Activated naive CD4-positive, alpha-beta T cell treated with anti-CD3 and anti-CD28 coated beads, Interleukin-2, amount 50 U/mL, for 16 hours (primary cell): ENCODE measurements at places on chromosomes 5 and 9.

DNA sequence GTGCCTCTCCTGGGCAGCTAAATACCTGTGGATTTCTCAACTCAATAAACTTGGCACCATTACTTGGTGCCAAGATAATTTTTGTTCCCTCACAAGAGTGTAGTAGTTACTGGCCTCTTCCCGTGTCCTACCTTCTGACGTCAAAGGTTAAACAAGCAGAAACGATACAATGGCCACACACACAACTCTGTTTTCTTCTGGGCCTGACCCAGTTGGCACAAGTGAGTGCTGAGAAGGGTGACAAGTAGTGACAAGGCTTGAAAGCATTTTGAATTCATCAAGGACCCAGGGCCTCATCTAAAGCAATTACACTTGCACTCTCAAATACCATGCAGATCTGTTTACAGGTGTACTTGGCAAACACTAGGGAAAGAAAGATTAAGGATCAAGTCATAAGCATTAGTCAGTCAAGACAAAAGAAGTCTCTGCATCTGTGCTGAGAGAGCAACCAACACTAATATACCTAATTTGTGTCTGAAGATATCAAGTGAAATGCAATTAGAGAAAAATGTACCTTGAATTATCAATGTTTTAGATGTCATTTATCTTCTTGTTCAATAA, 30.8 kb downstream of the RASEF start:
- DNase-seq = no peak

GRCh38 chr5:129460936-129461710, 1.0 kb downstream of the ADAMTS19 start:
- no peak for DNase-seq

GRCh38 chr9:137487454-137488326, 28.6 kb upstream of the NSMF start:
- DNase-seq = no peak

DNA sequence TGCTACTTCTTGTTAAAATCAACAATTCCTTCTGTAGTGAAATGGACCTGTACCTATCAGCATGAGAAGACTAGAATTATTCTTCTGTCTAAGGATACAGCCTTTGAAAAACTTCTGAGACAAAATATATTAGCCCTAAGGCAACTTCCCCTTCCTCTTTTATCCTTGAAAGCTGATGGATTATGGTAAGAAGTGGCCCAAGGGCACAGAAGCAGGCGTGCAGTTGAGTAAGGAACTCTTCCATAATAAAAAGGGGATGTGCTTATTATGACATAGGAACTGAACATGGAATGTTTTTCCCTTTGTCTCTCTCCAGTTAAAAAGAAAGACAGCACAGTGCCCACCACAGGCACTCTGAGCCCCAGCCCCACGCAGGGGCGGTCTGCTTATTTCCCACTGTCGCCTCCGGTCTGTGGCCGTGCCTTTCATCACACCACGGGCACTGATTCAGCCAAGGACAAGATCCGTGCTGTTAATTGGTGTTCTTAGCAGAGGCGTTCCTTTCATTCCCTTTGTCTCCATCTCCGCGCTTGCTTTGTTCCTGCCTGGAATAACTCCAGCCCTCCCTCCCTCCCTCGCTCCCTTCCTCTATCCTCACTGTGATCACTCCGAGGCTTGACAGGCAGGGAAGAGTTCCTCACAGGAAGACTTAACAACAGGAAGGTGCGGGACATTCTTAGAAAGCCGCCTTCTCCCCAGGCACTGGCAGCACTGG, 135.9 kb upstream of the OTULINL start:
- DNase-seq = no peak

GRCh38 chr9:135079018-135079417, 8.4 kb upstream of the OLFM1 start:
- no peak for DNase-seq

- no peak for DNase-seq
These were observed 151.7 kb downstream of the RXRA start for GRCh38 chr9:134477927-134478326.

DNA sequence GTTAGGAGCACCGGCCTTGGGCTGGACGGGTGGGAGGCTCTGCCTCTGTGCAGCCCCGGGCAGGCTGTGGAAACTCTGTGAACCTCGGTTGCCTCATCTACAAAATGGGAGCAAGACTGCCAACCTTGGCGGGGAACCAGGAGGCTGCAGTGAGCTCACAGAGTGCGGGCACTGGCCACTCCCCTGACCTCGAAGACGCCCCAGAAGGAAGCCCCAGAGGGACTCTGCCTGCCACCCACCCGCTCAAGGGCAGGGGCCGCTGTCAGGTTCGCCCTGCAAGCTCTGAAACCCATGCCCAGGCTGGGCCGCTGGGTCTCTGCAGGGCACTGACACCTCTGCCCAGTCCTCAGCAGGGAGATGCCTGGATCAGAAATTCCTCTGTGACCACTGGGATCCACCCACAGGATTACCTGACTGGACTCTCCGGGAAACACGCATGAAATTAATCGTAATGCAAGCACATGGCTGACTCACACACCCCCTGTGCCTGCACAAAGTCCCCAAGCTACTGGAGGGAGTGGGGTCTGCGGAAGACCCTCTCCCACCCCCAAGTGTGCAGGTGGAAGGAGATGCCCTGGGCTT, 7.4 kb downstream of the CCDC187 start:
- no peak for DNase-seq

GRCh38 chr5:16754601-16755000, 137.8 kb upstream of the RETREG1 start:
- DNase-seq = no peak

DNA sequence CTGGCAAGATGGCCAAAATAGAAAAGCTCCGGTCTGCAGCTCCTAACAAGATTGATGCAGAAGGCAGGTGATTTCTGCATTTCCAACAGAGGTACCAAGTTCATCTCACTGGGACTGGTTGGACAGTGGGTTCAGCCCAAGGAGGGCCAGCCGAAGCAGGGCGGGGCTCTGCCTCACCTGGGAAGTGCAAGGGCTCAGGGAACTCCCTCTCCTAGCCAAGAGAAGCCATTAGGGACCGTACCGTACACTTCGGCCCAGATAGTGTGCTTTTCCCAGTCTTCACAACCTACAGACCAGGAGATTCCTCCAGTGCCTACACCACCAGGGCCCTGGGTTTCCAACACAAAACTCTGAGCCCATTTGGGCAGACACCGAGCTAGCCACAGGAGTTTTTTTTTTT, 277.8 kb downstream of the SLCO4C1 start:
- no peak for DNase-seq

GRCh38 chr5:124859027-124859426, 112.6 kb upstream of the ZNF608 start:
- no peak for DNase-seq

DNA sequence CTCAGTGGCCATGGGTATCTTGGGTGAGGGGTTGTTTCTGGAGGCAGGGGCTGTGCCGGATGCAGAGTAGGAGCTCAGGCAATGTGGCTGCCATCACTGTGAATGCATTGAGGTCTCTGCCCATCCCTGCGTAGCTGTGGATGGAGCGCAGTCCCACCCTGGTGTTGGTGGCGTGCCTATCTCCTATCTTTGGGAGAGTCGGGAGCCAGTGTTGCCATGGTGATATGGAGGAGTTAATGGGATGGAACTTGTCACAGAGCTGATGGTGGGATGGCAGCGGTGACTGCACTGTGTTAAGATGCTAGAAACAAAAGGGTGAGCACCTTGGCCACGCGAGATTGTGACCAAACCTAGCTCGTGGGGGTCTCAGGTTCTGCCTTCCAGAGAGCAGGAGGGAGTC, 197.3 kb downstream of the MELK start:
- no peak for DNase-seq

DNA sequence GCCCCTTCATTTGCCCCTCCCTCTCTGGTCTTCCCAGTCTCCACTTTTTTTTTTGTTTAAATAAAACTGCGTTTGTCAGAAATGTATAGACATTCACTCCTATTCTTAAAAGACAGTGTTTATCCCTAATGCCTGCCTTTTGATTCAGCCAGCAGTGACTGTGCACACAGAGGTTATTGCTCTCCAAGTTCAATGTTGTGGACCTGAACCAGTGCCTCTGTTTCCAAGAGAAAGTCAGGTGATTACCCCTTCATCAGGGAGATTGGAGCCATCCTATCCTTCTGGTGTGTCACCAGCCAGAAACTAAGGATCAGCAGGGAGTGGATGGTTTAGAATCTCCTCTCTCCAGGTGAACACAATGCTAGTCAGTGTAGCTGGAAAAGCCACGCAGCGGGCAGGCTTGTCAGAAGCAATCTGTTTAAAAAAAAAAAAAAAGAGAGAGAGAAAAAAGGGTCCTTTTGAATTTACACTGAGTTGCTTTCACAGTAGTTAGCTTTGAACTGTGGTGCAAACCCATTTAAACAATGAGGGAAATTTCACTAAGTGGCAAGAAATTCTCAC, 167.5 kb upstream of the DMRT1 start:
- no peak for DNase-seq

- DNase-seq = no peak
These were observed 29.1 kb downstream of the SEC61B start for GRCh38 chr9:99251157-99251556.

DNA sequence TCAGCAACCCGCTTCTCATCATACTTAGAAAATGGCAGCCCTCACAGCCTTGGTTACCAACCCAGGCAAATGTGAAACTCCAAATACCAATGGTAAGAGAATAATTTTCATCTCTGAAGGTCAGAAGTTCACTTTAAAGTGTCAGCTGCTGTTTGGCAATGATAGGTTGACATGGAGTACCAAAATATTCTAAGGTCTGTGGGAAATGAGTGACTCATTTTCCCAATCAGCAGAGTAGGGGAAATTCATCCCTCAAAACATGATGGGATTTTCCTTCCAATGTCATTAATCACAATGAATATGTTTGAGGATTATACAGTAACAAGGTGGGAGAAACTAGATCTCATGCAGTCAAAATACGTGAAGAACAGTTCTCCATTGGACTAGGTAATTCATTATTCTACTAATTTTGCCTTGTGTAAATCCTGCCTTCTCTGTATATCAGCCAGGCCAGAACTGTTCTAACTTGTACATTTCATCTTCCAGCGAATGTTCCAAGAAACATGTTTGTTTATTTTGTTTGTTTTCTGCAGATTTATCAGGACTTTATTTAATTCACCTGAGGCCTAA, 53.1 kb upstream of the ERBIN start:
- no peak for DNase-seq

DNA sequence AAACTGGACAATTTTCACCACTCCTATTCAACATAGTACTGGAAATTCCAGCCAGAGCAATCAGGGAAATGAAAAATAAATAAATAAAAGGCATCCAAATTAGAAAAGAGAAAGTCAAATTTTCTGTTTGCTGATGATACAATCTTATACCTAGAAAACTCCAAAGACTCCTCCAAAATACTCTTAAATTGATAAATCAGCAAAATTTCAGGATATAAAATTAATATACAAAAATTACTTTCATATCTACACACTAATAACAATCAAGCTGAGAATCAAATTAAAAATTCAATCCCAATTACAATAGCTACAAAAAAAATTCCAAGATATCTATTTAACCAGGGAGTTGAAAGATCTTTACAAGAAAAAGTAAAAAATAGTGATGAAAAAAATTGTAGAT, 651.9 kb downstream of the DTWD2 start:
- DNase-seq = no peak

- DNase-seq = no peak
These were observed 5.1 kb downstream of the MED10 start for GRCh38 chr5:6373081-6373846.

GRCh38 chr5:91670563-91670962, 287.4 kb upstream of the ARRDC3 start:
- no peak for DNase-seq

DNA sequence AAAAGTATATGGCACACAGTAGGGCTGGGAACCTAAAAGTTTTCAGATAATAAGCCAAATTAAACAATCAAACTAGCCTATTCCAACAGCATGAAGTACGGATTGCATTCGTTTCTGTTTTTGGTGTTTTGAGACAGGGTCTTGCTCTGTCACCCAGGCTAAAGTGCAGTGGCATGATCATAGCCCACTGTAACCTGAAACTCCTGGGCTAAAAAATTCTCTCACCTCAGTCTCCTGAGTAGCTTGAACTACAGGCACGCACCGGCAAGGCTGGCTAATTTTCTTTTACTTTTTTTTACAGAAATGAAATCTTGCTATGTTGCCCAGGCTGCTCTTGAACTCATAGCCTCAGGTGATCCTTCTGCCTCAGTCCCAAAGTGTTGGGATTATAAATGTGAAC, 5.2 kb downstream of the RFX3 start:
- no peak for DNase-seq

DNA sequence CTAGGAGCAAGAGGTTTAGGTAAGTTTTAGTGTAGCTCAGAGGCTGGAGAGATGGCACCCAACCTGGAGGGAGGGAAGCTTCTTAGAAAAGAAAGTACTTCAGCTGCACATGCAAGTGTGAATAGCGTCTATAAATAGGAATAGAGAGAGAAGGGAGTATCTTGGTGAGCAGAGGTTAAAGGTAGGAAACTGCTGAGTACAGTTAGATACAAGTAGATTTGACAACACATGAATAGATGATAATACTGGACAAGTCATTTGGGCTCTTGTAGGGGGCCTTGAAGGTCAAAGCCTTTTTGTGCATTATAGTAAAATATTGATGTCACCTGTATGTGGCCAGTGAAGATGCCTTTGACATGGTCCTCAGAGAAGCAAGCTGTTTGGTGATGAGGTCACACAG, 34.2 kb downstream of the ANP32B start:
- no peak for DNase-seq
